DMS79 treated with DMSO at 0.1 percent for 48 hours (cell line): ENCODE measurements at places on chromosomes 5 and 9.

DNA sequence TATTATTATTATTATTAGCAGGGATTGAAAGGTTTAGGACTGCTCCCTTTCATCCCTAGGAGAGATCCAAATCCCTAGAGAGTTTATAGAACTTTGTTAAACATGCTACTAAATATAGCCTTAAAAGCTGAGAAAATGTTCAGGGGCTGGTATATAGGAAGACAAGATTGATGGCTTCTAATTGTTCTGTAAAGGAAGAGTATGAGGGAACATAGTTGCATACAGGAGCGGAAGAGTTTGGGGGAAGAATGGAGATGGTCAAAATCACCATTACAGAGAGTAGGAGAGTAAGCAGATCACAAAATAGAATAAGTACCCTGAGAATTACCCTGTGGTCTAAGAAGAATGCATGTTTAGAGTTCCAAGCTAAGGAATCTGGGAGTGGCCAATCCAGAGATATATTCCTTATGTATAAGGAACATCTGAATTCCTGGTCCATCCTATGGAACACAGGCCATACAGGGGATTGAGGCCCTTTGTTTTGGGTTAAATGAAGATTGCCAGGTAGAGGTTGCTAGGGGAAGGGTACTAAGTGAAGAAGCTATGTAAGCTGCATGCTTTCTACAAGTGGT is 158.0 kb upstream of the APC start:
- DNase-seq = no peak

DNA sequence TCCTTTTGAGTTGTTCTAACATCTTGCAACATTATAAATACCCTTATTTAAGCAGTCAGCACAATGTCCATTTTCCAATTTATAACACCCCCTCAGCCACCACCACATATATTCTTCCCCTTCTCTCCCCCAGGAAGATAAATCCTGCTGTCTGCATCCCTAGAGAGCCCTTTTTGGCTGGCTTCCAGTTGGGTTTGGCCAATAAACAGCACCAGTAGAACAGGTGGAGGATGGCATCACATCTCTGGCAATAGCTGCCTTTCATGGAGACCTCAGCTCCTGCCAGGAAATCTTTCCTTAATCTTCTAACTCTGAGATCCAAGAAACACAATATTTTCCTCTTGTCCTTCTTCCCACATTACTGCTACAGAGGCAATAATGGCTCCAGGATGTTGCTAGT is 53.7 kb downstream of the TRIM36 start:
- no peak for DNase-seq

DNA sequence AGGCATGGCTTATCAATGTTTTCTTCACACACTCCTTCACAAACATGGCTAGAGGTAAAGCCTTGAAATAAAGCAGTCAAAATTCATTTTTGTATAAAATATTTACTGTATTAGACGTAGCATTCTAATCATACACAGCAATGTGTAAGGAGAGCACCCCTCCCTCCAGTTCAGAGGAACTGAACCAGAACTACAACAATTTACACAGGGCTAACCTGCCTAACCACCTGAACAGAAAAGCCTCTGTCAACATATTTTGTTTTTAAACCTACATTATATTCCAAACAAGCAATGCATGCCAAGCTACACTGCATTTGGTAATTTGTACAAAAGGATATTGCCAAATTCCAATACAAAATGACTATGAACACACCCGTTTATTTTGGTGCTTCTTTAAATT is 41.6 kb downstream of the MLLT3 start:
- no peak for DNase-seq

DNA sequence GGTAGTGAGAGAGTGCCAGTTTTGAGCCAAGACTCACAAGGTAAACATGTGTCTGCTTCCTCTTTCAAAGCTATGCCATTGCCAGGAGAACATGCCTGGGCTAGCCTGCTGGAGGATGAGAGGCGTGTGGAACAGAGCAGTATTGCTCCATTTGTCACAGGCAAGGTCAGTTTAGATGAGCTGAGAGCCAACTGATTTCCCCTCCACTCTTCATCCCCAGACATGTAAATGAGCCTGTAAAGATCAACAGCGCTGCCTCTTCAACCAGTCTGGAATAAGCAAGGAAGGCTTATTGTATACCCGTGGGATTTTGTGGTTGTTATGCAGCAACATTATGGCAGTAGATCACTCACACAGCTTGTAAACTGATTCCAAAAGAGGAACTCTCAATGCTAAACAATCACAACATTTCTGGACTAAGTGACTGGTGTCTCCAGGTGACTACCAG is 8.2 kb upstream of the GDNF start:
- DNase-seq = peak; percentile 97

DNA sequence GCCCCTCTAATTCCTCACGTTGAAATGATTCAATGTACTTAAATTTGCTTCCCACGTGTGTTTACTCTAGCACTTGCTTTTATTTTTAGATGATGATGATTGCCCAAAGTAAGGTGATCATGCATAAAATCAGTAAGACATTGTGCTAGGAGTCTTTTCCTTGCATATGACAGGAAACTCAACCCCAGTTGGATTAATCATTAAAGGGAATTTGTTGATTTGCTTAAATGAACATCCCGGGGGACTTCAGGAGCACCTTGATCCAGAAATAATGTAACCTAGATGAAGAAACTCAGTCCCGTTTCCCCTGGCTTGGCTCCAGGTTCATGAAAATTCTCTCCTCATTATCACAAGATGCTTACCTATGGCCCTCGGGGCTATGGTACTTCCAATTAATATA is 106.1 kb upstream of the STC2 start:
- no peak for DNase-seq

GRCh38 chr9:108845947-108846346 is 9.8 kb downstream of the ACTL7B start:
- DNase-seq = no peak

GRCh38 chr5:126680191-126680817 is 79.6 kb downstream of the PHAX start:
- DNase-seq = no peak

DNA sequence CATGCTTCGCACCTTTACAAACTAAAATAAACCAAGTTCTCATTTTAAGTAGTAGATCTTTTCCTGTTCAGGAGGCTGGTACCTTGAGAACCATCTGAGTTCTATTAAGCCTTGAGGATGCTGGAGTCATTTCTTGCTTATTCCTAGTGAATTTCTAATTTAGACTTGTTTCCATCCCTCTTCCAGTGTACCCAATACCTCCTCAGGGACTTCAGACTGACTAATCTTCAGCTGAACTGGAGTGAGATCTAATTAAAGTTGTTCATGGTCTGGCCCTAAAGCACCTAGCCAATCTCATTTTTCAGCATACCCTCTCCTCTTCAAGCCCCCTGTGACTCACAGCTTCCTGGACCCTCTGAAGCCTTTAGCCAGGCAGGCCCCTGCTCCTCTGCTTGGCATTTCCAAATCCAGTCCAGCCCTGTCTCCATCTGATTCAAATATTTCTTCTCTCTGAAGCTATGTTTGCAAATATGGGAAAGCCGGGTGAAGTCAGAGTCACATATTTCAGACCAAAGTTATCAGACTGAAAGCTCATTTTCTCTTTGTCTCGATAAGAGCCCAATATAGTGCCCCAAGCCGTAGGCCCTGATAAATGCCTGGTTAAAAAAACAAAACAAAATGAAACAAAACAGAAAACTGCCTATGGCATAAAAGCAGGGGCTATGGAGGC is 19.4 kb upstream of the TNFSF15 start:
- DNase-seq = no peak

DNA sequence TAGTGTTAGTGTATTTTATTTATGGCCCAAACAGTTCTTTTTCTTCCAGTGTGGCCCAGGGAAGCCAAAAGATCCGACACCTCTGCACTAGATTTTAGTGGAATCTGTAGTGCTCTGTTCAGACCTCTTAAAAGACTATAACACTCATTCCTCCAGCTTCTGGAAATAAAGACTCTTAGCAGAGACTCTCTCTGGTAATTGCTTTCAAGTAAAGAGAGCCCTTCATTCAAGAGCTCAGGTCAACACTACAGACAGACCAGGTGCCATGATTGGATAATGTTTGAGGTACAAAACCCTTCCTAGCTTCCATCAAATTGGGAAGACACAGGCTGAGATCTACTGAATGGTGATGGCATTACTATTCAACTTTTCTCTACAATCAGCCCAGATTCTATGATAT is 255.8 kb downstream of the PRDM9 start:
- no peak for DNase-seq

DNA sequence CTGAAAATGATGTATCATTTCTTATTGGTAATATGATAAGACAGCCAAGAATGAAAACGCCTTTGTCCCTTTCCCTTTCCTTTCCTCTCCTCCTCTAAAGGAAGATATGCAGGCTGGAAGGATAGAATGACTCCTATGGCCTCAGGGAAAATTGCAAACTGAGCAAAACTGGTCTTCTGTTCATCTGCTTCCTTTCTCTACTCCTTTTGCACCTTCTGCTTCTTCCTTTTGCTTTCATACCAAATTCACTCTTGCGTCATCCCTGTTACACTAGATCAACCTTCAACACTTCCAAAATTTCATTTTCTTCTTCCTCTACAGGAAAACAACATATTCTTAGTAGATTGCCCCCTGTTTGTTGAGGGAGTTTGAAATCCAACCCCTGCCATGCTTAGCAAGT is 234.1 kb downstream of the ADAMTS6 start:
- no peak for DNase-seq

GRCh38 chr5:127909066-127909465 is 174.5 kb upstream of the SLC12A2 start:
- no peak for DNase-seq

GRCh38 chr9:126604059-126605055 is 9.4 kb upstream of the LMX1B start:
- no peak for DNase-seq

GRCh38 chr9:134604834-134605233 is 36.8 kb upstream of the COL5A1 start:
- no peak for DNase-seq

DNA sequence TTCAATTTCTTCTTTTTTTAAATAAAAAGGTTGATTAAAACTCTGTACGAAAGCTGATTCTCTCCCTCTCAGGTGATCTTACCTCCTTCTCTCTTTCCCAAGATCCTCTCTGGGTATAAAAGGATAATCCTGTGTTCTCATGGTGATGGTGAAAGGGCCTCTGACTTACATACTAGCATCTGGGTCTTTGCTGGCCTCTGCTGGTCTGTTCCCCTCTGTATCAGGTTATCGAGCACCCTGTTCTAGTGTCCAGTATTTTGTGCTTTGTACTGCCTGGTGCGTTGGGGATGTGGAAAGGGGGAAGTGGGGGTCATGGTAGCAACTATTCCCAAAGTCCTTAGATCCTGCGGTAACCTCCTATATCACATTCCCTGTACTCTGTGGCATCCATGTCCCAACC is 328.9 kb downstream of the NR2F1-AS1 start:
- DNase-seq = no peak

DNA sequence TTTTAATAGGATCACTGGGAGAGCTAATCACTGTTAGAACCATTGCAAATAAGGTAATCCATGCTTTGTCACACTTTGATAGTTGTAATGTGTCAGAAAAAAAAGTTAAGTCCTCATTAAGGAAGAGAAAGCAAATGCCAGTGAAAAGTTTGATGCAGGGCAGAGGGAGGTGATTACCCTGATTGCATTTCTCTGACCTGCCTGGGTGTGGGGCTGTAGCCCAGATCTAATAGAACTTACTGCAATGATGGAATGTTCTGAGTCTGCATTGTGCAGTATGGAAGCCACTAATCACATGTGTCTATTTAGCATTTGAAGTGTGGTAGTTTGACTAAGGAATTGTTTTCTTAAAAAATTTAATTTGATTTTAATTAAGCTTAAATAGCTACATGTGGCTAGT is 202.7 kb downstream of the ATP10B start:
- no peak for DNase-seq

GRCh38 chr9:112921549-112921948 is 30.9 kb upstream of the SLC46A2 start:
- DNase-seq = peak; percentile 10

- DNase-seq = no peak
These were observed 32.5 kb downstream of the S1PR3 start for GRCh38 chr9:89023740-89024139.

GRCh38 chr9:100601216-100601615 is 23.3 kb downstream of the CAVIN4 start:
- DNase-seq = peak; percentile 1

GRCh38 chr9:109238655-109239054 is 71.6 kb upstream of the FRRS1L start:
- DNase-seq = no peak

DNA sequence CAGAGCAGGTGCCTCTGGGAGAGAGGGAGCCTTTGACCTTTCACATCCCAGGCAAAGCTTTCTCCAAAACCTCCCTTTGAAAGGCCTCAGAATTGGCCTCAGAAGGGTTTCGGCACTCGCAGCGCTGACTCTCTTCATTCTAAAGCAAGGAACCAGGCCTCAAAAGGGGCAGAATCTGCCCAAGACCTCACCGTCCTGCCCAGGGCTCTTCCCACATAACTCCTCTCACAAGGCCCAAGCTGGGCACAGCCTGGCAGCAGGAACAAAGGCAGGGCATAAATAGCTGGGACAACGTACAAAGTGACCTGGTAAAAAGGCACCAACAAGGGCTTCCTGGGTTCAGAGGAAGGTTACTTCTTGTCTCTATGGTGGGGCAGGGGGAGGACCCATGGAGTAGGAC is 166.3 kb upstream of the FSTL4 start:
- no peak for DNase-seq

DNA sequence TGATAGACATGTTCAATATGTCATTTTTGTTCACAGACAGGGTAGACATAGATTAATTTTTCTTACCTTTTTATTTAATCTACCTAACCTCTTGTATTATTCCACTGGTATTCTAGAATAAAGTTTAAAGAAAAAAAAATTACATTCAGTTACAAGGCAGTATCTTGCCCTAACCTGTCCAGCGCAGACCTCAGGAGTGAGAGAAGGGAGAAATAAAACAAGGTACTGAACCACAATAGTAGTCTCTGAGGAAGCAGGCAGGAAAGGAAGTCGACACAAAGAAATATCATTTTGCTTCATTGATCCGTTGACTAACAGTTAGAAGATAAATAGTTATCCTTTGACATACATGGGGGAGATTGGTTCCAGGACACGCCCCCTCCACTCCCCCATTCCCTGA is 12.5 kb upstream of the ADAMTSL1 start:
- DNase-seq = no peak

GRCh38 chr5:134944630-134945029 is 23.1 kb upstream of the CATSPER3 start:
- no peak for DNase-seq

- no peak for DNase-seq
These were observed 423.3 kb downstream of the EFNA5 start for GRCh38 chr5:107247427-107247826.

- no peak for DNase-seq
These were observed 27.1 kb downstream of the CCDC125 start for GRCh38 chr5:69305512-69305911.

DNA sequence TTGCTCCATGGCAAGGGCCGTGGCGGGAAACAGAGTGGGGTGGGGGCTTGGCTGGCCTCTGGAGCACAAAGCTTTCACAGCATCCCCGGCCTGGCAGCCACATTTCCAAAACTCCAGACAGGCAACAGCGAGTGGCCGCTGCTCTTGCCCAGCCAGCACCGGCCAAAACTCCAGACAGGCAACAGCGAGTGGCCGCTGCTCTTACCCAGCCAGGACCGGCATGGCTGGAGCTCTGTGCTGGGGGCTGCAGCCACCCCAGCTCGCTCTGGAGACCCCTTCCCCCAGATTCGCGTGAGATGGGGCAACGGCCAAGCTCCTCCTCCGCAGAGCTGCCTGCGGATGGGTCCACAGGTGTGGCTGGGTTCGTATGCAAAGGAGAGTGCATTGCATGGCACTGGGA is 98.5 kb downstream of the COL5A1 start:
- no peak for DNase-seq
